ENCODE measurements at places on chromosomes 7 and 10. TPM values are rescaled to one million over a fixed set of nuclear protein-coding genes. Genes with fewer than 3 reads are reported as not detected.

GRCh38 chr10:44395396-44395795 is 10.5 kb upstream of the CXCL12 start:
- no peak for DNase-seq

GRCh38 chr7:47720141-47720906 is 138.4 kb upstream of the TNS3 start:
- DNase-seq = no peak

DNA sequence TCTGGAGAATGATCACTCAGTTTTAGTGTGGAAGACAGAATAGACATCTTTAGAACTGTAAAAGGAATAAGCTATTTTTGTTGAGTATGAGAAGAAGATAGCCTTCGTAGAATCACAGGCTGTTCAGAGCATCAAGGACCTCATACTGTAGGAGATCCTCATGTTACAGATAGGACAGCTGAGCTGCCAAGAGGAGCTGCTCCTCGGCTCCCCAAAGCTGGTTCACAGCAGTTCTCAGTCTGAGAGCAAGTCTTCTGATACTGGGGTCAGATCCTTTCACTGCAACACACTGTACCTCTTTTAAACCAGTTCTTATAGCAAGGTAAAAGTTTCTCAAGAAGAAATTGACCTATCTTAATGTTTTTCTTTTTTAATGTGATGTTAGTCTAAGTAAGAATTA is 17.1 kb downstream of the CCNY start:
- no peak for DNase-seq

GRCh38 chr7:12030116-12030515 is 181.0 kb upstream of the TMEM106B start:
- DNase-seq = no peak

DNA sequence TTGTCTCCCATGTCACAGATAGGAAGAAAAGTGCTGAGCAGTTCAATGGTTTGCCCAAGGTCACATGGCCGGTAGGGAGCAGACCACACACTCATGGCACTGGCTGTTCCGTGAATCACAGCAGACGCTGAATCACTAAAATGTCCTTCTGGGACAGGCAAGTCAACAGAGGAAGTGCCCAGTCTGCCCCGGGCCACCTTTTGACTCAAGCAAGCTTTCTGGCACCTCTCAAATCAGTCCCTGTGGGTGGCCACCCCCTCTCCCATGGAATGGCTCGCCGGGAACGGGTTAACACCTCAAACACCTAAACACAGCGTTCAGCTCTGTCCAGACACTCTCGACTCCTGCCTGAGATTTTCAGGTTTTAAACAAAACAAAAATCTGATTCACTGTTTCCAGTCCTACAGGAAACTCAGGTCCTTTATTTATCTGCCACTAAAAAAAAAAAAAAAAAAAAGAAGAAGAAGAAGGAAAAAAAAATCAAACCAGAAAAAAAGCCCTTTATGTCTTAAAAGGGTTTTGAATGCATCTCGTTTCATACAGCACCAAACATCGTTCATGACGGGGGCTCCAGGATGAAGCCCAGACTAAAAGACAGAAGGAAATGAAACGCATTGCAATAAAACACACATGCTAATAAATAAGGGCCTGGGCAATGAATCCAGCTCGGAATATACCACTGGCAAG is 15.5 kb downstream of the CARD11 start:
- DNase-seq = no peak

DNA sequence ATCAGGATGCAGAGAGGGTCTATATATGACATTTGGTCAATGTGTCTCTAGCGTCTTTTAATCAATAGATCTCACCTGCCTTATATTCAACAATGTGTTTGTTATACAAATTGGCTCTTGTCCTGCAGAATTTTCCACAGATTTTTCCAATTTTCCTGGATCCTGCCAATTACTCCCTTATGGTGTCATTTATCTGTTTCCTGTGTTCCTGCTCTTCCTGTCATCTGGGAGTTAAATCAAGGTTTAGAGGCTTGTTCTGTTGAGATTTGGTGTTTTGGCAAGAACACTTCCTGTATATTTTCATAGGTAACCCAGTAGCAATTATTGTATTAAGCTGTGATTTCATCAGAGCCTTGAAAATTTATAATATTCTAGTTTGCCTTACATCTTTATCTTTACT is 8.8 kb upstream of the C10orf71 start:
- DNase-seq = no peak

DNA sequence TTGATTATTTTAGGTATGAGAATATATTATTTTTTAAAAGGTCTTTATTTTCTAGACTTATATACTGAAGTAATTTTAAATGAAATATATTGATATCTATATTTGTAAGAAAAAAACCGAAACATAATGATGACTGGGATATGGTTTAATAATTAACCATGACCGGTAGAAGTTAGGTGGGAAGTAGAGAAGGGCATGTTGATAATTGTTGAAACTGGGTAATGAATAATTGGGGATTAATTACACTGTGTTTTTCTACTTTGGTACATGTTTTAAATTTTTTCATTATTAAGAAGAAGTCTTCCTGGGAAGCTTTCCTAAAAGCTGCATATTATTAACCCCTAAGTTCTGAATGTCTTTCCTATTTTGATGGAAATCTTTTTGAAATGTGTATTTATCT is 16.3 kb downstream of the TSPAN12 start:
- DNase-seq = no peak

The LRRD1 gene
- polyA plus RNA-seq = not detected

The CLEC5A gene
- polyA plus RNA-seq = not detected

The LIPA gene
- 48.7 TPM for polyA plus RNA-seq

The GBX1 gene
- polyA plus RNA-seq = not detected

The SLK gene
- polyA plus RNA-seq = 2.5 TPM

The EN2 gene
- not detected for polyA plus RNA-seq

The CNPY1 gene
- not detected for polyA plus RNA-seq

The NRCAM gene
- polyA plus RNA-seq = 0.62 TPM

The OR2A42 gene
- polyA plus RNA-seq = 0.32 TPM

The STN1 gene
- polyA plus RNA-seq = 28.4 TPM
